ENCODE measurements at places on chromosomes 7 and 10. TPM values are rescaled to one million over a fixed set of nuclear protein-coding genes. Genes with fewer than 3 reads are reported as not detected.

The GCK gene
- total RNA-seq = not detected

The IGFBP3 gene
- 1.1 TPM for total RNA-seq

The NAPEPLD gene
- total RNA-seq = 14.8 TPM

The AKR1C4 gene
- not detected for total RNA-seq

DNA sequence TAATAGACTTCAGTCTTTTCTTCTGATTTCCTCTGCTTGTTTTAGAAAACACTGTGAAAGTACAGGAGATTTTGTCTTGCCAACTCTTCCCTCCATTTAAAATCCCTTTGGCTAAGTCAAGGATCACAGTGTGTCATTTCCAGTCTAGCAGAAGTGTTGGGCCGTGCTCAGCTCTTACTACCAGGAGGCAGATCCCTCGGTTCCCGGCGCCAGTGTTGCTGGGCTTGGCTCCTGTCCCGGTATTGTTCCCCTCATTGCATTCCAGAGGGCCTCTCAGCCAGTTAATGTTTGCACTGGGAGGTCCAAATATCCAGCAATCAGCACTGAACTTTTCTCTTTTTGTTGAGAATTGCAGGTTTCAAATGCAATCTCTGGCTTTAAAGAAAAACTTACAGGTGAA lies 612.1 kb upstream of the MGMT start:
- peak; percentile 83 for DNase-seq

DNA sequence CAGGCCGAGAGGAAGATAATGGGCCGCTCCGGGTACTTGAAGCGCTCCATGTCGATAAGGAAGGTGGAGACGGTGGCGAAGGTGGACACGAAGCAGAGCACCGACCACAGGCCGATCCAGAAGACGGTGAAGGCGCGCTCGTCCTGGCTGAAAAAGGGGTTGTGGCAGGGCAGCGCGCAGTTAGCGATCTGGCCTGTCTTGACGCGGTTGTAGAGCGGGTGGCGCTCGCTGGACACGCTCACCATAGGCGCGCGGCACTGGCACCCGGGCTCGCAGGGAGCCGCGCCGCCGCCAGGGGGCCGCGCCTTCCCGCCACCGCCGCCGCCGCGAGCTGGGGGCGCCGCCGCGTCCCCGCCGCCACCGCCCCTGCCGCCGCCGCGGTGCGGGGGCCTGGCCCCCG lies 1.6 kb downstream of the FZD8 start:
- DNase-seq = peak; percentile 82

DNA sequence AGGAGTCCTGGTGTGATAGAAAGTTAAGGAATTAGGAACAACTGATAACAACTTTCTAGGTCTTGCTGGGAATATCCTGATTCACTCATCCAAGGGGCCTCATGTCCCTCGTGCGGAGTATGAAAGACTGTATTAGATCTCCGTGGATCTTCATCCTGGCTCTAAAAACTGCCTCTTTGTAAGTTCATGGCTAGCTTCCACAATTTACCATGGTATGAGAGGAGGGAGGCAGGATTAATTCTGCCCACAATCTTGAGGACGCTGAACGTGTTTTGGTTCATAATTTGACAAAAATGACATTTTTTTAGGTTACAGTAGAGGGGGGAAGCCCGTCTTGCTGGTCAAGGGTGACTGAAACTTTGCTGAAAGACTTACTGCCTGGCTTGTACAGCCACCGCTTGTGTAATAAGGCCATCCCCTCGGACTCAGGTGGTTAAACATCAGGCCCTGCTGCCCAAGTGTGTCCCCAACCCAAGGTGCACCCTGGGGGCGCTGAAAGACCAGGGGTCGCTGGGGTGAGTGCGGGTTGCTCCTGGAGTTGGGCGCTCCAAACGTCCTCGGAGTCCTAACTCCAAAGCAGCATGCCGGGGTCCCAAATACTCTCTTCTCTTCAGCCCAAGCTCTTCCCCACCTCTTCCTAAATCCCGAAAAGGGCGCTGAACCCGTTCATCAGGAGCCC lies 733 bp downstream of the HIBADH start:
- peak; percentile 8 for DNase-seq

DNA sequence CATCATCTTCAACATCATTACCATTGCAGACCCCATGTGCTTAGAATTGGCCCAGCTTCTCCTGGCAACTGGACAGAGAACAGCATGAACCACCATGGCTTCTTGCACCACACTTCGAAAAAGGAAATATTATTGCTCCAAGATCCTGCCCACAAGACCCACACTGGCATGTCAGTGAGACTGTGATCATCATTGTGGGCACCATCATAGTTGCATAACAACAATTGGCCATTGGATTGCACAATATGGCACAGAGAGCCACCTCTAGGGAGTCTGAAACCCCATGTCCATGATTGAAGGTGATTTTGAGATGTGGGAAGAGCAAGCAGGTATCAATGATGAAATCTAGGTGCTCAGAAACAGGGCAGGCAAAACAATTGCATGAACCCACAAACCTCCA lies 918.9 kb downstream of the GRID1 start:
- no peak for DNase-seq

- no peak for DNase-seq
Measured at GRCh38 chr10:132357286-132358058, 25.5 kb downstream of the LRRC27 start.
